ENCODE measurements at places on chromosomes 16 and 17. TPM values are rescaled to one million over a fixed set of nuclear protein-coding genes. Genes with fewer than 3 reads are reported as not detected.

Gene RND2
- total RNA-seq, result 0.81 TPM

Gene PPP1R27
- total RNA-seq, result not detected

Gene CDRT15L2
- not detected for total RNA-seq

Gene KRT17
- total RNA-seq, result 74.7 TPM

Gene KRT33B
- total RNA-seq, result not detected

Gene TOM1L2
- 63.4 TPM for total RNA-seq

Gene OGFOD1
- 71.7 TPM for total RNA-seq

DNA sequence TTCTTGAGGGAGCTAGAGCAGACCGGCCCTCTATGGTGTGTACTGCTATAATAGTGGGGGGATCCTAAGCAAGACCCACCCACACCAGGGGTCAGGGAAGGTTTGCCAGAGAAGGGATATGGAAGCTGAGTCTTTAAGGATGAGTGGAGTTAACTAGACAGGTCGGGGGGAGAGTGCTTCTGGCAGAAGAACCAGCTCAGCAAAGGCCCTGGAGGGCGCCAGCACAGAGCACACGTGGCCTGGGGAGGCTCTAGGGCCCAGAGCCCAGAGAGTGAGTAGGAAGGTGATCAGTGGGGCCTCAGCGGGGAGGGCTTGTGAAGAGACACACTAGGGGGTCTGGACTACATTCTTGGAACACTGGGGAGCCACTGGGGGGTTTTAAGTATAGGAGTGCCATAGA, 21.1 kb downstream of the NGFR start:
- DNase-seq, result no peak

DNA sequence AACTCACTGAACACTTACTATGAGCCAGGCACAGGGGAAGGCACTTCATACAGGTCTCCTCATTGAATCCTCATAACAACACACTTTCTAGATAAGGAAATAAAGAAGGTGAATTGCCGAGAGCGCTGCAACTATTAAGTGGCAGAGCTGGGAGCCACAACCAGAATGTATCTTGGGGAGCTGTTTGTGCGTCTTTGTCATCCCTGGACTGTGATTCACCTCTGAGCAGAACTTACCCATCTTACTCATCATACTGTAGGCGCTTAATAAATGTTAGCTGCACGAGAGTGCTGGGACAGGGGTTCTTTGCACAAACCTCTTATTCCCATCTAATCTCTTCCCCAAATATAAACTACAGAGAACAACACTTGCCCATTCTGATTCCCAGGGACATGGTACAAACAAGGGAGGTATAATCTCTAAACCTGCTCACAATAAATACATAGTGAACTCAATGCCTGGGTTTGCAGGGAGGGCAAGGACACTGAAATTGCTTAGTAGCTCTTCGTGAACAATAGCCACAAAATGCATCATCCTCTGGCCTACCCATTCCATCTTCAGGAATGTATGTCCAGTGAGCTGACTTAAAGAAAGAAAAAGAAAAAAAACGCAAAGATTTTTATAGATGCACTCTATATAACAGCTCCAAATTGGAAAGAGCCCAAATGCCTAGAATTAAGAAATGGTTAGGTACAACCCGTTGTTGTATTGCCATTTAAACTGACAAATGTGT, 43.0 kb downstream of the MYO18A start:
- no peak for DNase-seq

GRCh38 chr17:8311131-8311790, 1.2 kb downstream of the ARHGEF15 start:
- no peak for DNase-seq

DNA sequence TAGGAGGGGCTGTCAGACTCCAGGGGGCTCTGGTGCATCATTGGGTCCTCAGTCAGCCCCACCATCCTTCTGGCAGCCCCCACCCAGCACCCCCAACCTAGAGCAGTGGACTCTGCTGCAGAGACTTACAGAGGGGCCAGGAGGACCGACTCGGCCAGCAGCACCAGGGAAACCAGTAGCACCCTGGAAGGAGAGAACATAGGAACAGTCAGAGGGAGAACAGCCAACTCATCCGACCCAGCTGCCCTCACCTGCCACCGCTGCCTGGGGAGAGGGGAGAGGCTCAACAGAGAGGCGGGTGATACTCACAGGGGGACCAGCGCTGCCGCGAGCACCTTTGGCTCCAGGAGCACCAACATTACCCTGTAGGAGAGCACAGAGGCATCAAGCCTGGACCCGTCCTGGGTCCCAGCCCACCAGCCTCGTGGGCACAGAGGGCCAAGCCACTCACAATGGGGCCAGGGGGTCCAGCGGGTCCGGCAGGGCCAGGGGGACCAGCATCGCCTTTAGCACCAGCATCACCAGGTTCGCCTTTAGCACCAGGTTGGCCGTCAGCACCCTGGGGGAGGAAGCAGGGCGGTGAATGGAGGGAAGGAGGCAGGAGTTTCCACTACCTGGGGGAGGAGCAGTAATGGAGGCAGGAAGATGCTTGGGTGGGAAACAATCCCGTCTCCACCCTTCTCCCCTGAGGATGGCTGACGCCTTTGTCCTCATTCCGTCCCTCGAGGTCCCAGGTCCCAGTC, 11.7 kb downstream of the COL1A1 start:
- no peak for DNase-seq

DNA sequence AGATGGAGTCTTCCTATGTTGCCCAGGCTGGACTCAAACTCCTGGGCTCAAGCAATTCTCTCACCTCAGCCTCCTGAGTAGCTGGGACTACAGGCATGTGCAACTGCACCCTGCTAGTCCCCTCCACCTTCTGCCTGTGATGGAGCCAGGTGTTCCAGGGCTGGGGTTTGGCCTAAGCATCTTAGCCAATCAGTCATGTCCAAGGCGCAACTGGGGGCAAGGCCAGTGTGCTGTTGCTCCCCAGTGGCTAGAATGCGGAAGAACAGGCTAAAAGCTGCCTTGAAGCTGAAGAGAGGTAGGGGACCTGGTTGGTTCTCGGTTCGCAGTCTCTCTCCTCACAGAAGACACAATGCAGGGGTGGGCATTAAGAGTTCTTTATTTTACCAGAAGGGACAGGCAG, 18.6 kb downstream of the FLOT2 start:
- no peak for DNase-seq

- no peak for DNase-seq
Measured at GRCh38 chr16:83269048-83269447, 538.7 kb upstream of the HSBP1 start.

DNA sequence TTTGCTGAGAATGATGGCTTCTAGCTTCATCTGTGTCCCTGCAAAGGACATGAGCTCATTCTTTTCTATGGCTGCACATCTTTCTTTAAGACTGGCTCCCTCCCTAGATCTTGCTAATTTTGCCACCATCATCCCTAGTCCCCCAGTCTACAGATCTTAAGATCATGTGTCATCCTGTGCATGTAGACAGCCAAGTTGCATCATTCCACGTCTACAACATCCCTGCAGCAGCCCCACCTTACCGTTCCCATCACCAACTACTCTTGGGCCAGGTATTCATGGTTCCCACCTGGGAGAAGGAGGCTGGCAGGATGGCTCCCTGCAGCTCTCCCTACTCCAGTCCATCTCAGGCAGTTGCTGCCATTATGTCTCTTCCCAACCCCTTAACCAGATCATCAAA, 12.3 kb downstream of the CPPED1 start:
- no peak for DNase-seq

DNA sequence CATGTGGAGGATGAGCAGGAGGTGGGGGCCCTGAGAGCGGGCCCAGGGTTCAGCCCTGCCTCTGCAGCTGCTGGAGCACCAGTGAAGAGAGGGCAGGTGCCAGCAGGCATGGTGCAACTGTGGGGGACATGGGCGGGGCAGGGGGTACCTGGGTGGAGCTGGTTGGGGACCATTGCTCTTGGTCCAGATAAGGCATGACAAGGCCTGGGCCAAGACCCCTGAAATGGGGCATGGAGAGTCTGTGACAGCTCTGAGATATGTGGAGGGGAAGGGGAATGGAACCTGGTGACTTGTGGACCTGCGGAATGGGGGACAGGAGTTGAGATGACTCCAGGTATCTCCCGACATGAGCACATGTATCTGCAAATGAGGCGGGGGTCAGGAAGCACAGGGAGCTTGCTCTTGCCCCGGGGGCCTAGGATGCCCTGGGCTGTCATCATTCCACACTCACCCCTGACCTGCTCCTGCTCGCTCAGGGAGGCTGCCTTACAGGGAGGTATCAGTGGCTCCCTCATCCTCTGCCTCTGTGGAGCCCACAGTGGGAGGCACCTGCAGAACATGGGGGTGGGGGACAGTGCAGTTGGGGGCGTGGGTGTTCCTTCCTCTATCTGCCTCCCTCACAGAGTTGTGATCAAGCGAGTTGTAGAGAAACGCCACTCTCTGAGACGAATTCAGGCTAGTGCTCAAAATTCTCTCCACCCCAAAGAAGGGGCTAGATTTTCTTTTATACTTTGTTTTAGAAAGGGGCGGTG, 40.2 kb downstream of the TMEM235 start:
- DNase-seq, result no peak

DNA sequence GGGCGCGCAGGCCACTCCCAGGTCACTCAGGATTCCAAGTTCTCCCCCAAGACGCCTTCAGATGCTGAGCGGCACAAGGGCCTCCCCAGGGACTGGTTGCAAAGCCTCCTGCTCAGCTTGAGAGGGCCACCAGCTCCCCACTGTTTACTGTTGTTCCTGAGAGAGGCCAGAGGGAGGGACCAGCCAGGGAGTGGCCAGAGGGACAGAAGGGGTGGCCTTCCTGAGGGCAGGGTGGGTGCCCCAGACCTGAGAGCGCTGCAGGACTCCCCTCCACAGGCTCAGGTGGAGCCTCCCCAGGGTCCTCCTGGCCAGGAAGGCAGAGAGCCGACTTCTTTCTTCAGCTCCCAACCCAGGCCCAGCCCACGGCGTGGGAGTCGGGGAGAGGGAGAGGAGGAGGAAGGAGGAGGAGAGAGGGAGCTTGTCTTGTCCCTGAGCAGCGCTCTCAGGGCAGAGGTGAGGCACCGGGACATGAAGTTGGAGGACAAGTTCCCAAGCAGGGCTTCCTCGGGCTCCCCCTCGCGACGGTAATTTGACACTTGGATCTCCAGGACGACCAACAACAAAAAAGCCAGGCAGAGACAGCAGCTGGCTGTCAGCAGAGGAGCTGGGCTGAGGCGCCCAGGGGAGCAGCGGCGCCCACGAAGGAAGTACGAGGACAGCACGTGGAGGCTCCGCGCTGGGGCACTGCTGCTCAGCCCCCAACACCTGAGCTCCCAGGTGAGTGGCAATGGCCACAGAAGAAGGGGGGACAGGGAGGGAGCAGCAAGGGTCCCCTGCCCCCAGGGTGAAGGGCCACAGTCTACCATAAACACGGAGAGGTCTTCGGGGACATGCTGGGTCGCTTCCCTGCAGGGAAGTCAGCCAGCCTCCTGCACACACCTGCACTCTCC, 497 bp downstream of the SMIM5 start:
- DNase-seq, result peak; percentile 38

DNA sequence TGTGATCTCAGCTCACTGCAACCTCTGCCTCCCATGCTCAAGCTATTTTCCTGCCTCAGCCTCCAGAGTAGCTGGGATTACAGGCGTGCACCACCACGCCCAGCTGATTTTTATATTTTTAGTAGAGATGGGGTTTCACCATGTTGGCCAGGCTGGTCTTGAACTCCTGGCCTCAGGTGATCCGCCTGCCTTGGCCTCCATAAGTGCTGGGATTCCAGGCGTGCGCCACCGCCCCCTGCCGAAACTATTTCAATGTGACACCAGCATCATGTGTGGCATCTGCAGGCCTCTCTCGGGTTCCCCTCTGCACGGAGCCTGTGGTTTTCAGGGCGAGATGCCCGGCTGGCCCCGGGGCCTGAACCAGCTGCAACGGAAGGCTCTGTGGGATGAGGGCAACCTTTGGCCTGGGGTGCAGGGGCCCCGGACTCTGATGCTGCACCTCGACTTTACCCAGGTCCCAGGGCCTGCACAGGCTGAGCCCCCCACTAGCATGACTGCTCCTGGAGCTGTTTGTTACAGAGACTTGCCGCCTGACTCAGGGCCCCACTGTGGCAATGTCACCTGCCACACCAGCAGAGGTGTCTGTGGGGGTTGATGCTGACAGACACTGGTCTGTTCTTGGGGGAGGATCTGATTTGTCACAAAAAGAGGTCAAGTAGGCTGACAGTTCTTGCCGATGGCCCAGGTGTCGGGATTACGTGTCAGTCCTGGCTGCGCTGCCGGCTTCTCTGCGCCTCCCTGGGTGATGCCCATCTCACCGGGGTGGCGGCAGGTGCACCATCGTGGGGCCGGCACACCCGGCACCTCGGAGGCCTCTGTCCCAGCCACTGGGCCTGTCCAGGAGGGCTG, 8.6 kb upstream of the TEX19 start:
- no peak for DNase-seq

- DNase-seq, result no peak
Measured at GRCh38 chr17:73192206-73192893, 505 bp upstream of the COG1 start.
